Activated CD8-positive, alpha-beta memory T cell treated with anti-CD3 and anti-CD28 coated beads for 24 hours (primary cell): ENCODE measurements at places on chromosomes 6 and 20.

- no peak for DNase-seq
These were observed 40.8 kb downstream of the PACSIN1 start for GRCh38 chr6:34506718-34507117.

DNA sequence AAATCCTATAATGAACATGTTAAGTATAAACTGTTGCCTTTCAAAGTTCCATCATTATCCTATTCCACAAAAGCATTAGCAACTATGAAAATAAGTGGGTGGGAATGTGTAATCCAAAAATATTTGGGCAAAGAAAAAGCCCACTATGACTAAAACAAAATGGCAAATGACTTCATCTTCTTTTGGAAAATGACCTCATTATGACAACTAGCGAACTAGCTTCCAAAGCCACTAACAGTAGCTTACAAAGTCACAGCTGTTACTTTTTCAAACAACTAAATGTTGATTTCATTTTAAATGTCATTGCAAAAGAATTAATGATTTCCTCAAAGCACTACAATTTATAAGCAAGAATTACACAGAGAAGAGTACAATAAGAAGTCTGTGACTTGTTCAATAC is 49.8 kb upstream of the RUNX2 start:
- no peak for DNase-seq

DNA sequence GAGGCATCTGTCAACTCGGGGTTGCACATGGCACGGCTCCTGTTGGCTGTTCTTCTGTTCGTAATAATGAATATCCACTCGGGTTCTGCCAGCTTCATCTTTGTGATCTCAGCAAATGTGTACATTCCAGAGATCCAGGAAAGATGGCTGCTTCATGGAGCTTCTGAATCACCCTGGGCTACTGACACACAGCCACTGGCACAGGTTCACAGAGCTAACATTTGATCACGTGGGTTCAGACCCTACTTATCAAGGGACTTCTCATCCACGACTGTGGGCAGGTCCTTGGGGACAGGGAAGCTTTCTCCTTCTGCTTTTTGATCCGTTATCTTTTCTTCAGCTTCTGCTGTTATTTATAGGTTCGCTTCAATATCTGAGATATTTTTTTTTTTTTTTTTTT is 18.1 kb downstream of the PPP1R3G start:
- no peak for DNase-seq

- DNase-seq: no peak
These were observed 35.5 kb downstream of the WRNIP1 start for GRCh38 chr6:2800552-2801316.

DNA sequence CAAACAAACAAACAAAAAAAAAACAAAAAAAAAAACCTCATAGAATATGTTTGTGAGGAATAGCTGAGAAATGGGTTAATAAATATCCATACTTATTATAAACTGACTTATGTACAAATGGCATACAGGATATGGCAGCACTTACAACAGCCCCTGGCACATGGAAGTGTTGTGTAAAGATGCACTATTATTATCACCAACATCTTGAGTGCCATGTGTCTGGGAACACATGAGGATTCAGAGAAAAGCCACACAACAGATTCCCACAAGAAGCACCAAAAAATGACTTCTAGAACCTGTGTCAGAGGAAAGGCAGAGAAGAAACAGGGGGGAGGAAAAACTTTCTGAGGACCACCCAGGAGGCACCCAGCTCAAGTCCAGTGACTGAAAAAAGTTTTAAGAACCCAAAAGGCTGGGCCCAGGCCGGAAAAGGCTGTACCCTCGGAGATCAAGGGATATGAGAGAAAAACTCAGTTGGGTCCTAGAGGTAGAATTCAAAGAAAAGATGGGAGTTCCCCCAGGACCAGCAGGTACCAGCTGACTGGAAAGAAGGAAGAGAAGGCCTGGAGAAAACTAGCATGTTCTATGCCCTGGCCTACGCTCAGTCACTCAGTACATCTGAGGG is 9.4 kb upstream of the TAF8 start:
- peak; percentile 72 for DNase-seq

DNA sequence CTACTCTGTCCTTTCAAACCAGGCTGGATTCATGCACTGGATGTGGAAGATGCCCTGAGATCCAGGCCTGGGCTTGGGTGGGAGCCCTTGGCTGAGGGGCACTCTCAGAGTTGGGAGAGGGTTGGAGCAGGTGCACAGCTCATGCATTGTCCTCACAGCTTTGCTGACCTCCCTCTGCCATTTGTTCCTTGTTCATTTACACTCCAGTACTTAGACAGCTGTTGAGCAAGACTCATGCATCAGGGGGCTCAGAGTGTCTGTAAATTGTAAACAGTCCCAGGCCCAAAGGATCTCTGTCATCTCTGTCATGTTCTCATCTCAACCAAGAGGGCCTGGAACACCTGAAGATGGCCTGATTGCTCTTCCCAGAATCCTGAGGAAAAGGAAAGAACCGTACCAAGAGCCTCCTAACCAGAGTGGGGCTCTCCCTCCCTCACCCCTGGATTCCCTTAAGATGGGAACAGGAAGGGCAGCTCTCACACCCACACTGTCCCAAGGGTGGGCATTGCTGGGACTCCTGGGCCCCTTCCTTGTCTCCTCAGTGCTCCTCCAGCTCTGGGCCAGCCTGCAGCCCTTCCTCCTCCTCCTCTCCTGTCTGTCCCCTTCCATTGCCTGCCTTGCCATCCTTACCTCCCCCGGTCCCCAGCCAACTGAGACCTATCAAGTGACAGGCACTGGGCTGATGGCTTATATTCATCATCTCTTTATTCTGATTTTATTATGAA is 132.9 kb downstream of the FOXO3 start:
- no peak for DNase-seq

DNA sequence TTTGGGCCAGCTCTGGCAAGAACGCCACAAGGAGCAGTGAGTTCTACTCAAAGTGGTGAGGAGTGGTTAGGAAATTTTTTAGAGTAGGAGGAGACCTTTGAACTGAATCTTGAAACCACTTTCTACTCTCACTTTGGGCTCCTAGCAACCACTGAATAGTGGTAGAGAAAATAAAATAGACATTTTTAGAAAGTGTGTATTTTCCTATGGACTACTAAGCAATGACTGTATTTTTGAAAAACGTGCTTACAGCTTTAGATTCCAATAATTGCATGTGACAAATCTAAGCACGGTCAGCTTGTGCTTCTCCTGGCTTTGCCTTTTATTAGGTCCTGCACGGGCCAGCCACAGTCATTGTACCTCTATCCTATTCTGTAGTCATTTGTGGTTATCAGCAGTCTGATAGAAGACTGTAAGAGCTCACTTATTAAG is 8.7 kb upstream of the IFNGR1 start:
- DNase-seq: no peak
